ENCODE measurements at places on chromosomes 4 and X.
A peak's percentile ranks its signal among the peaks of the same experiment; 100 is the strongest.

GRCh38 chr4:170687751-170688150, 598.0 kb upstream of the AADAT start:
- DNase-seq: no peak

- peak; percentile 1 for DNase-seq
These were observed 101.0 kb downstream of the OPHN1 start for GRCh38 chrX:68332201-68332731.

DNA sequence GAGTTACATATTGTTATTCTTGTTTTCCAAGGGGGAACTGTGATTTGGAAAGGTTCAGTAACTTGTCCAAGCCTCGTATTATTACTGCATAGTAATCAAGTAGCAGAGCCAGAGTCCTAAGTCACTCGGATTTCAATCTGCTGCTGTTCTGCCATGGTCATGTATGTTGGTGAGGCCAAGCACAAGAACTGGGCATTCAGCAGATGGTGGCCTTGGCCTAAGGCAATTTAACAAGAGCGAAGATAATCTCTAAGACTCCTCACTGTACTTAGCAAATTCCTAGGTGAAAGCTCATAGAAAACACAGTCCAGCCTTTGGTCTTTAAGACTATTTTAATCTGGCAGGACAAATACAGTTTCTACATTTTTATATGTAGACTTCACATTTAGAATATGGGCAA, 64.8 kb downstream of the NDST3 start:
- DNase-seq: no peak

DNA sequence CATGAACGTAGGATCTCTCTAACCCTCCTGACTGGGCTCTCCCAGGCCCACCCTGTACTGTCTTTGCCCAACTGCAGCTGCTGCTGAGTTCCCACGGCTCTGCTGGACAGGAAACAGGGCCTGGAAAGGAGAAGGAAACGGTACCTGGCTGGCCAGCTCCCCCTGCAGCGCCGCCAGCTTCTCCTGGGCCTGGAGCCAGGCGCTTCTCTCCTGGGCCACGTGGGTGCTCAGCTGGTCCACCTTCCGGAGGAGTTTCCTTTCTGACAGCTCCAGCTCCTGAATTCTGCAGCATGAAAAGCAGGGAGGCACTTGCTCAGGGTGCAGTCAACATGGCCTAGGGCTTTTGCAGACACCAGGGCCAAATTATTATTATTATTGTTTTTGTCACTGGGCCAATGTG, 6.5 kb downstream of the C4orf50 start:
- no peak for DNase-seq

DNA sequence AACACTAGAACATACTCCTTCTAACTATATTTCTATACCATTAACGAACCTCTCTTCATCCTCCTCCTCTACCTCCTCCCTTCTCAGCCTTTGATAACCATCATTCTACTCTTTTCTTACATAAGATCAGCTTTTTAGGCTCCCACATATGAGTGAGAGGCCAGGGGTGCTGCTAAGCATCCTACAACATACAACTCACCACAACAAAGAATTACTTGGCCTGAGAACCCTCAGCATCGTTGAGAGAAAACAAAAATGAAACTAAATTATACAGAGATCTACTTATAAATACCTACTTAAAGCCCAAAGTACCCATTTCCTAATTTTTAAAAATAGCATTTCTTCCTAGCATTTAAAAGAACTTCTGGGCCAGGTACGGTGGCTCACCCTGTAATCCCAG, 77.7 kb downstream of the CC2D2A start:
- no peak for DNase-seq

GRCh38 chrX:153433161-153433680, 12.6 kb downstream of the TREX2 start:
- DNase-seq: no peak

- DNase-seq: no peak
These were observed 20.4 kb upstream of the FRMPD3 start for GRCh38 chrX:107429090-107429489.

DNA sequence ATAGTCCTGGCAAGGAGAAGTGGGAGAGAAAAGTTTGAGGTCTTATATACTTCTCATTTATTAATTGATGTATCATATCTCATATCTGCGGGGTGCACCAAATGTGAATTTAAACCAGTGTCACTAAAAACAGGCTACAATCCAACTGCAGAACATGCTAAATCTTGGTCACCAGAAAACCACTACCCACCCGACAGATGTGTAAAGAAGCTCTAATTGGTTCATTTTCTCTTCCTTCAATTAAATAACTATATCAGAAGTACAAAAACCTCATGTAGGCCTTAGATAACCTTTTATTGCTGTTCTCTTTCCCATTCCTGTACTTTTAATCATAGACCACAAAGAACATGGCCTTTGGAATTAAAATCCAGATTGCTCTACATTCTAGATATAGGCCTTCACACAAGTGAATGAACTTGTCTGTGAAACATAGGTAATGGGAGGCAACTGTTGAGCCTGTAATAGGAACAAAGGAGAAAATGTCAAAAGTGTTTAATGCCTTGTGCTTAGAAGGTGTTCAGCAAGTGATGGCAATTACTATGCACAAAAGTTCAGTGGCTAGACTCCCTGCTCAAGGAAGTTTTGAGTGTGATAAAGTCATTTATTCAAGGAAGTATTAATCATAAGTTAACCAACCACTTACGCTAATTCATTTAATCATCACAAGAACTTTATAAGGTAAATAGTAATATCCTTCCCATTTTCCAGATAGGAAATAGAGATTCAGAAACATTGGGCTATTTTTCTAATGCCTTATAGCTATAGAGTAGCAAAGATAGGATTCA, 425.6 kb downstream of the INPP4B start:
- DNase-seq: no peak

- no peak for DNase-seq
These were observed 757.8 kb upstream of the HS3ST1 start for GRCh38 chr4:12186526-12186925.

GRCh38 chrX:72569786-72570185, 2.9 kb downstream of the HDAC8 start:
- no peak for DNase-seq

DNA sequence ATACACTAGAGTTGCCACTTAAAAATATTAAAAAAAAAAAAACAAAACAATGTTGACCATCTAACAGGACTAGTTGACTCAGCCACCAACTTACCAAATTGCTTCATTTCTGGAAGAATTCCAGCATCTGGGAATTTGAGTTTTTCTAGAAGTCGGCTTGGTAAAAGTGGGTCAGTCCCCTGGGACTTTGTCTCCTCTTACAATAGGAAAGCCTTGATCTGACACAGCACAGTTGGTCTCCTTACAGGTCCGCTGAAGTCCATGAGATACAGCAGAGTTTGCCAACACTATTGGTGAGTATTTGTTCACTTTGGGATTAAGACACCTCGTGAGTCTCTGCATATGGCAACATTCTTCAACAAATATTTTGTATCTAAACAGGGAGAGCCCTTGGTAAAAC, 18.2 kb upstream of the DDIT4L start:
- no peak for DNase-seq

DNA sequence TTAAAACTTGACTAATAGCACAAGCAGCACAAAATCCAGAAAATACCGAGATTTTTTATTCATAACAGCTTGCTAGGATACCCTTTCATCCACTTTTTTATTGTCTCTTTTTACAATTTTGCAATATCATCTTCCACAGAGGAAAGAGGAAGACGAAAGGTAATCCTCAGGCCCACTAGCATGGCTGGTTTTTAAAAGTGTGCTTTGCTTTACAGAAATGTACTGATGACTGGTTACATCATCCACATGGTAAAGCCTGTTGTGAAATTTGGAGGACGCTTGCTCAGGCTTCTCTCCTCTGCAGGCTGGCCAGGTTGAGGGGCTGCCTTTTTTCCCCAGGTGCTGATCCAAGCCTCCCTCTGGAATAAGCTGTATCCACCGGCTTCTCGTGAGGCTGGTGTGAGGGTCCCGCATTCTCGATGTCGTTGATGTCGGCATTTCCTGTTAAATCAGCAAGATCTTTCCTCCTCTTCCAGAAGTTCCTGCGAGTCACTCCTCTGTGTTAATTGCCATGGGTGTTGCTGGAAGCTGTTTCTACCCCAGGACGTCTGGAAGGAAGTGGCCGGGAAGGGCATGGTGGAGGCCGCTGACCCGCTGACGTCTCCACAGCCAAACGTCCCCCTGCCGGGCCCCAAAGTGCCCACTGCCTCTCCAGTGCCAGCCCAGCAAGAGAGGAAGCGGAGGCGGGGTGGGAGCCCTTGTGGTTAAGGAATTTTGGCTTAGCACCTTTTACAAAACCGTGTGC, 5.8 kb upstream of the DGKQ start:
- no peak for DNase-seq

GRCh38 chr4:41943506-41943905, 8.3 kb downstream of the TMEM33 start:
- no peak for DNase-seq

DNA sequence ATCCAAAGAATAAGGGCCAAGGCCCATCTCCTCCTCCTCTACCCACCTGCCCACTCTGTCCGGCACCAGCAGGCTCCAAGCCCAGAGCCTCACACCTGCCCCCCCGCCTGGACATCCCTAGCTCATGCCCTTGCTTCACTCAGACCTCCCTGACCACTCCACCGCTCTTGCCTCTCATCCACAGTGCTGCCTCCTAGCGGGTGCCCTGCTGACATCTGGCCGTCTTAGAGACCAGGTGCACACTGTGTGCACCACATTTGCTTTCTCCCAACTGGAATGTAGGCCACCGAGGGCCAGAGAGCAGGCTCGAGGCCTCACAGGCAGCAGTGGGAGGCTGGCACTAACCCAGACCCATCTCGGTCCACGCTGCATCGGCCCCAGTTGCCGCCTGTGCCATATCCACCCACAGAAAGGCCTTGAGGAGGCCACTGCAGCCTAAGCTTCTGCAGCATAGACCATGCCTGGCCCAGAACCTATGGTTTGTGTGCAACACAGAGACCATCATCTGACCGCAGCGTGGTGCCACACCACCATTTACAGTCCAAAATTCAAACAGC, 13.5 kb downstream of the LETM1 start:
- DNase-seq: no peak

DNA sequence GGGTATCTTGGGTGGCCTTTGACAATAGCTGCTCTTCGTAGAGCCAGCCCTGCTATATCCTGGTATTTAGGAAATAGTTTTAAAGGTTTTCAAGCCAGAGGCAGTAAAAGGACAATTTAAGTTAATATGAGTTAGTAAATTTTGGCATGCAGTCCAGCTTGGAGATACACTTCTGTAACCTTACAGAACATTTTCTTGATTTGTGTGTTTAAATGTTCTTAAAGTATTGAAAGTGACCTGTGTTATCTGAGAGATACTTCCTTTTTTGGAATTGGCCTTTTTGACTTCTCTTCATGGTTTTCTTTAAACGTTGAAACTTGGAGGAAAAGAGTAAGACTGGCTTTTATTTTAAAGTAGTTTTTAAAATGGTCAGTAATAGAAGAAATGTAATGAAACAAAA, 25.5 kb downstream of the PDLIM5 start:
- DNase-seq: no peak

GRCh38 chr4:98501383-98501782, 157.0 kb downstream of the TSPAN5 start:
- no peak for DNase-seq

GRCh38 chr4:2761035-2761923, 5.1 kb upstream of the TNIP2 start:
- DNase-seq: no peak

DNA sequence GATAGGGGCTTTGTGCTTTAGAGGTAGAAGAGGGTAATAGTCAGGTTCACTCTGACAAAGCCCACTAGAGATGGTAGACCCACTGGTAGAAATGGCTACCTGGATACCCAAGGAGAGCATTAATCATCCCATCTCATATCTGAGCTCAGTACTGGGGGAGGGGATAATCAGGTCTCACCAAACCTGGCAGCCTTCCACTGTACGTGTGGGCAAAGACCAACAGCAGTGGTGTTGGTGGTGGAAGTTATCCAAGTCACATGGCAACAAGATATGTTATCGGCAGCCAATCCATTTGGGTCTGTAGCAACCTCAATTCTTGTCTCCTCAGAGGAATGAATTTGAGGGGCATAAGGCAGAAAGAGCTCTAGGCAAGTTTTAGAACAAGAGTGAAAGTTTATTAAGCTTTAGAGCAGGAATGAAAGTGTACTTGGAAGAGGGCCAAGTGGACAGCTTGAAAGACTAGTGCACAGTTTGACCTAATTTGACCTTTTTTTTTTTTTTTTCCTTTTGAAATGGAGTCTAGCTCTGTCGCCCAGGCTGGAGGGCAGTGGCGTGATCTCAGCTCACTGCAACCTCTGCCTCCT, 67.0 kb upstream of the CXCL13 start:
- no peak for DNase-seq

DNA sequence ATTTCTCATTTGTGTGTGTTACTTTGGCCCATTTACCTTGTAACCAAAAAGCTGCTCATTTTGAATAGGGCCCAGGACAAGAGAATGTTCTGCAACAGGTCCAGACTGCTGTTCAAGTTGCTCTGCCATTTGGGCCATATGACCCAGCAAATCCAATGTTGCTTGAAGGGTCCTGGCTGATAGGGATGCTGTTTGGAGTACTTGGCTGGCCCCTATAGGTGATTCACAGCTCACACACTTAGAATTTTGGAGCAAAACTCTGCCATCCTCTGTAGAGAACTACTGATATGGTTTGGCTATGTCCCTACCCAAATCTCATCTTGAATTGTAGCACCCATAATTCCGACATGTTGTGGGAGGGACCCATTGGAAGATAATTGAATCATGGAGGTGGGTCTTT, 131.5 kb downstream of the AASDH start:
- no peak for DNase-seq

GRCh38 chr4:35793045-35793722, 451.1 kb downstream of the ARAP2 start:
- DNase-seq: no peak

DNA sequence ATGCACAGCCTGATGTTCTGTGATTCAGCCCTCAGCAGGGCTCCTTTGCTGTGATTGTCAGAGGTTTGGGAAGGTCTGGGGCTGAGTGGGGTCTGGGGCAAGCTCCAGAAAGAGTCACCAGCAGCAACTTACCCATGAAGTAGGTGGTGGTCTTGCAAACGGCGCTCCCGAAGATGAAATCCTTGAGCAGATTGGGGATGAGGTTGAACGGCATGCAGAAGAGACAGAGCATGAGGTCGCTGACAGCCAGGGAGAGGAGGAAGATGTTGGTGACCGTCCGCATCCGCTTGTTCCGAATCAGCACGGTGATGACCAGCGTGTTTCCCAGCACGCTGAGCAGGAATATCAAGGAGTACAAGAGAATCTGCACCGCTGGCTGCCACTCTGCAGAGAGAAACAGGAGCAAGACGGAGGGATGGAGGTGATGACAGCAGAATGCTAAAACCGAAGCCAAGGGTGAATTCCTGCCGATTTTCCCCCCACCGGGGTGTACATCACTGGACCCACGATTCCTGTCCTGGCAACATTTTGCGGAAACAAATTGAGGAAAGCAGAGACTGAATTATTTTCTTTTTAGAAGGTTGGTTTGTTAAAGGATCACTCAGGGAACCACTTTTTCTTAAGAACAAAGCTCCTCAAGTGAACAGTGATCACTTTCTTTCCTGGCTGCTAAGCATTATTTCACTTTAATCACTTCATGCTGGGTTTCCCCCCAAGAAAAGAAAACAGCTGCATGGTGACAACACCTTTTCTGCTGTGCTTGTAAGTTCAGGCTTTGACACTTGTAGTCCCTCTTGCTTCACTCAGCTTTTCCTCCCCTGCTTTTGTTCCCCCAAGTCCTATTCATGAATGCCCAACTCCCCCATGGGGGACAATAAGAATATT, 941 bp downstream of the CCKAR start:
- DNase-seq: no peak

Measured in eye (tissue), 1 donor.